NCI-H2081 (cell line): ENCODE measurements at places on chromosomes 7 and 10.

DNA sequence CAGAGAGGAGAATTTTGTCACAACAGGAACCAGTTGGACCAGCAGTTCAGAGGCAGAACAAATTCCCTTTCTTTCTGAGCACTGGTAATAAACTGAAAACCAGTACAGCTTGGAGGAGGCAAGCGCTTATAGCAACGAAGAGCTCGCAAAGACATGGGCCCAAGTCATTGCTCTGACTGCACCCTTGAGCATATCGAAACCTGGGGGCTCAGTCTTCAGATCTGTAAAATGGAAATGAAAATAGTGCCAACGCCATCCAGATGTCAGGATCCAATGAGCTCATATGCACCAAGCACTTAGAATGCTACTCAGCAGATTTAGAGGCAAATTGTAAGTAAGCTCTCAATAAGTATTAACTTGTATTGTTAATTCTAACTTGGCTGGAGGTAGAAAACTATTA, 14.4 kb upstream of the CALU start:
- no peak for DNase-seq

DNA sequence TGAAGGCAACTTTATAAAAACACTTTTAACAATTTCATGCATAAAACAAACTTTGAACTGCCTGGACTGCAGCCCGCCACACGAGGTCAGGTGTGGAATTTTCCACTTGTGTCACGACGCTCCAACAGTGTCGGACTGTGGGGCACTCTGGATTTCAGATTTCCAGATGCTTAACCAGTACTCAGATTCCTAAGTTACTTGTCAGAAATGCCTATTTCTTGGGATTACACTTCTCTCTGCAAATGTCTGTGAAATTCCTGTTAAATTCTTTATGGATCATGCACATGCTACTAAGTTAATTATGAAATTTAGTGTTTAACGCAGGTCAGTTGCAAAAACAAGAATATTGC, 473 bp upstream of the GPER1 start:
- DNase-seq = no peak

DNA sequence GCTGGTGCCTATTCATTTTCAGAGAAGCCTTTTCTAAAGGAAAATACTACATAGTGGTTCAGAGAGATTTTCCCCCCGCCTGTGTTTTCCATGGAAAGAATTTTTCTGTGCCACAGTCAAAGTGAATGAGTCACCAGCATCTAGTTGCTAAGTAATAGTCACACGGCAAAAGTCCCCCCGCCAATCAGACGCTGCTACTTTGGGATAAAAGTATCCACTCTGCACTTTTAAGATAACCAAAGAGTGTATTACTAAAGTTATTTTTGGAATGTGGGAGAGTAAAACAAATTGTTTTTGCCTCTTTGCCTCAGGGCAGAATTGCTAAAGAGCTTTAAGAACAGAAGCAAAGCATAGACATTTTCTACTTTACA, 23.5 kb downstream of the ABLIM1 start:
- DNase-seq = no peak

DNA sequence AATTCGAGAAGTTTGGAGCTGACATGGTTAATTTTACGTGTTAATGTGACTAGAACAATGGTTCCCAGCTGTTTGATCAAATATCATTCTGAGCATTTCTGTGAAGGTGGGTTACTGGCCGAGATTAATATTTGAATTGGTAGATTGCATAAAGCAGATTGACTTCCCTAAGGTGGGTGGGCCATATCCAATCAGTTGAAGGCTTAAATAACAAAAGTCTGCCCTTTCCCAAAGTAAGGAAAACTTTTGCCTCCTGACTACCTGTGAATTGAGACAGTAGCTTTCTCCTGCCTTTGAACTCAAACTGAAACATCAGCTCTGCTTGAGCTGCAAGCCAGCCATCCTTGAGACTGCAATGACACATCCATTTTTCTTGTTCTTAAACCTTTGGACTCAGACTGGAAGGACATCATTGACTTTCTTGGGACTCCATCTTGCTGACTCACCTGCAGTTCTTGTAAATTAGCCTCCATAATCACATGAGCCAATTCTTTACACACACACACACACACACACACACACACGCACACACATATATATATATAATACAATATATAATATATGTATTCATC, 63.1 kb upstream of the LRRTM3 start:
- DNase-seq = no peak

DNA sequence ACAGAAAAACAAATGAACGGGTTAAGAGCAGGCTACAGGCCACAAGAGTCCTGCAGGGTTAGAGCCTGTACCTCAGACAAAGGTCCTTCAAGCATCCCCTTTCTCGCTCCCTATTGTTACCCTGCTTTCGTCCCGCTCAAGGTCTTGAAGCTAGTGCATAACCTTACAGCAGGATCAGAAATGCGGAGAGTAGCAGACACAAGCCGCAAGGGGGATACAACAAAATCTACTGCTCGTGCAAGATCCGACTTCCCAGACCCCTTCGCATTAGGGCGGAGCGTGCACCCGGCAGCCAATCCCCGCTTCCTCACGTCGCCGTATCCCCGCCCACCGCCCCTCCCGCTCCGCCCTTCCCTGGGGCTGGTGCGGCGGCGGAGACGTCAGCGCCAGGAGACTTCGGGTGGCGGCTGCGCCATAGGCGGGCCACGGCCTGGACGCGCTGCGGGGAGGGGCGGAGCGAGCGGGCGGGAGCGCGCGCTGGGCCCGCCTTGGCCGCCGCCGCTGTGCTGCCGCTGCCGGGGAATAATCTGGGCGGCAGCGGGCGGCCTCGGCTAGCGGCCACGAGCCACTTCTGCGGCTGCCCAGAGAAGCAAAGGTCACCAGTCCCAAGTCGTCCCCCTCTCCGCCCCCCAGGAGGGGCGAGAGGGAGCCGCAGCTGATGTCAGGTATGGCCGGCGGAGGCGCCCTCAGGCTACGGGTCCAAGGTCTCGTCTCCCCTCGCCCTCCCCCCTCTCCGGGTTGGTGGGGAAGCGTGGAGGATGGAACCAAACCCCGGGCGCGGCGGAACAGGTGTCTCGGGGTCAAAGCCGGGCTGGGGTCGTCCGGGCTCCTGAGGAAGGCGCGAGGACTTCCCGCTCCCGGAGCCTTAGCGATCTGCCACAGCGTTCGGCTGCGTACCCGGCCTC, at the start of gene C1GALT1:
C1GALT1 (plus strand) TSS at position 389 of the 905 bp plus-strand sequence. CDS start 51,776 bp downstream, outside the sequence.
- peak; percentile 99 for DNase-seq

- no peak for DNase-seq
These were observed 66.8 kb downstream of the LRMDA start for GRCh38 chr10:75497997-75498883.

DNA sequence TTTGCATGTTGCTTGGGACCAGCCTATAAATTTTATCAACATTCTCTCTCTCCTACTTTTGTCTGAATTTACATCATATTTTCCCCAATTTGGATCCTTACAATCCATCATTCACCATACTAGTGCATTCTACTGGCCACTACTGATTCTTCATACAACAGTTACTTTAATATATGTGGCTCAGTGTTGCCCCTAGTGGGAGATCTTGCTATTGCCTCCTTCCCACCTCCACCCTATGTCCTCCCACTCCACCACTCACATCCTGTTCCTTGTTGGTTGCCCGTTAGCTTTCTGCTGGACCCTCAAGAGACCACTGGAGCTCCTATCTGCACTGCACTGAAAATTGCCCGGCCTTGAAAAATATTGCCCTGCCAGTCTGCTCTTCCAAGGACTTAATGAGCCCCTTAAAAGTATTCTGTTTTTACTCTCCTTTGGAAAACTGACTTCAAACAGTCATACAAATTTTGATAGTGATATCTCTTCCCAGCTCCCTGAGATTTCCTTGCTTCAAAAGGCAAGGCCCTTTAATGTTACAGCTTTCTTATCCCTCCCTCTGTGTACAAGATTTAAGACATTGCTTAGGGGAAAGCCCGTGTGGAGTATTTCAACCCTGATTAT, 243.2 kb upstream of the TMEM229A start:
- peak; percentile 2 for DNase-seq

- peak; percentile 7 for DNase-seq
These were observed 109.9 kb downstream of the ITGB8 start for GRCh38 chr7:20440472-20441105.

DNA sequence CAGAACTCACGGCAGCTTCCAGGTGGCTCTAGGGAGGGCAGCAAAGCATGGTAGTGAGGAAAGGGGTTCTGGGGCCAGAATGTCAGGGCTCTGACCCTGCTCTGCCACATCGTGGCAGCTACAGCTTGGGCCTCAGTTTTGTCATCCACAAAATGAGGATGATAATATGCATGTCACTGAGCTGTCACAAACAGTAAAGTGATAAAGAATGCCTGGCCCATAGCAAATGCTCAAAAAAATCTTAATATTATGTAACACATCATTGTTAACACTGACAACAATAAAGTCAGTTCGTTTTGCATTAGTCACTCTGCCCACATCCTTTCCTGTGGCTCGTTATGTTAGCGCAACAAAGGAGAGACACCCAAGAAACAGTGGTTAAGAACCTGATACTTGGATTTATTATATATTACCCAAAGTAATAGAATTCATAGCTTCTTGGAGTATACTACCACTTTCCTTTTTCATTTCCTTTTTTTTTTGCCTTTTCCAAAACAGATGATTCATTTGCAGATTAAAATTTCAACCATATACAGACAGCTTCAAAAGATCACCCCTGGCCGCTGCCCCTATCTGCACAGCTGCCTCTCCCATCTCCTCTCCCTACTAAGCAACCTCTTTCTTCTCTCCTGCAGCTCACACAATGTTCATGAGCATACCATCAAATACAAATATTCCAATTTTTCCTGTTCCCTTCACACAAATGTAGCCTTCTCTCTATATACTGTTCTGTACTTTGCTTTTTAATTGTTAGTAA, 45.5 kb upstream of the DDC start:
- DNase-seq = no peak

GRCh38 chr7:74657692-74658177, at the start of gene GTF2I:
Gene GTF2I, plus strand, starts transcription at chr7:74657718. Its CDS starts 31,411 bp downstream, at chr7:74689129.
- DNase-seq = peak; percentile 63

GRCh38 chr10:96352582-96352981, 6.2 kb downstream of the OPALIN start:
- DNase-seq = no peak

DNA sequence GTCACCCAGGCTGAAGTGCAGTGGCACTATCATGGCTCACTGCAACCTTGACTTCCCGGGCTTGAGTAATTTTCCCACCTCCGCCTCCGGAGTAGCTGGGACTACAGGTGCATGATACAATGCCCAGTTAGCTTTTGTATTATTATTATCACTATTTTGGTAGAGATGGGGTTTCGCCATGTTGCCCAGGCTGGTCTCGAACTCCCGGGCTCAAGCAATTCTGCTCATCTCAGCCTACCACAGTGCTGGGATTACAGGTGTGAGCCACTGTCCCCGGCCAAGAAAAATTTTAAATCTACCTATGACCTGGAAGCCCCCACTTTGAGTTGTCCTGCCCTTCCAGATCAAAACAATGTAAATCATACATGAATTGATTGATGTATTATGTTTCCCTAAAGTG, 38.8 kb downstream of the CCDC6 start:
- no peak for DNase-seq

DNA sequence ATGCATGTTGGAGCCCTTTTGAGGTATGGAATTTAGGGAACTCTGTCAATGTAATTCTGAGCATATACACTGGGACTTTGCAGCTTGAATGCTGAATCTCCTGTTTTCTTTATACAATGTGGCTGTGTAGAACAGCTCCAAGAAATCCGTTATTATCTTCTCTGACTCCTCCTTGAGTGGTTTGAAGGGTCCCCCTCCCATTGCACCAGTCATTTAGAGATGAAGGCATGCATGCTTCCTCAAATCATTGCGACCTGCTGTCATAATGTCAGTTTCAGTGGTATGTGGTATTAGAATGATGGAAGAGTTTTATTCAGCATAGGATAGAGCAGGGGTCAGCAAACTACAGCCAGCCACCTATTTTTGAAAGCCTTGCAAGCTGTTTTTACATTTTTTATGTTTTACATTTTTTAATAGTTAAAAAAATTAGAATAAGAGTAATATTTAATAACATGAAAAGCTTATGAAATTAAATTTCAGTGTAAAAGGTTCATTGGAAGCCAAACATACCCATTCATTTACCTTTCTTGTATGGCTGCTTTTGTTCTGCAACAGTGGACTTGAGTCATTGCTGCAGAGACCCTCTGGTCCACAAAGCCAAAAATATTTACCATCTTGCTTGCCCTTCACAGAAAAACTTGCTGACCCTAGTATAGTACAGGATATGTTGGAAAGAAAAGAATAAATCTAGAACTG, 8.1 kb downstream of the STK17A start:
- DNase-seq = no peak

GRCh38 chr10:110076559-110077318, 69.0 kb downstream of the ADD3 start:
- DNase-seq = no peak

DNA sequence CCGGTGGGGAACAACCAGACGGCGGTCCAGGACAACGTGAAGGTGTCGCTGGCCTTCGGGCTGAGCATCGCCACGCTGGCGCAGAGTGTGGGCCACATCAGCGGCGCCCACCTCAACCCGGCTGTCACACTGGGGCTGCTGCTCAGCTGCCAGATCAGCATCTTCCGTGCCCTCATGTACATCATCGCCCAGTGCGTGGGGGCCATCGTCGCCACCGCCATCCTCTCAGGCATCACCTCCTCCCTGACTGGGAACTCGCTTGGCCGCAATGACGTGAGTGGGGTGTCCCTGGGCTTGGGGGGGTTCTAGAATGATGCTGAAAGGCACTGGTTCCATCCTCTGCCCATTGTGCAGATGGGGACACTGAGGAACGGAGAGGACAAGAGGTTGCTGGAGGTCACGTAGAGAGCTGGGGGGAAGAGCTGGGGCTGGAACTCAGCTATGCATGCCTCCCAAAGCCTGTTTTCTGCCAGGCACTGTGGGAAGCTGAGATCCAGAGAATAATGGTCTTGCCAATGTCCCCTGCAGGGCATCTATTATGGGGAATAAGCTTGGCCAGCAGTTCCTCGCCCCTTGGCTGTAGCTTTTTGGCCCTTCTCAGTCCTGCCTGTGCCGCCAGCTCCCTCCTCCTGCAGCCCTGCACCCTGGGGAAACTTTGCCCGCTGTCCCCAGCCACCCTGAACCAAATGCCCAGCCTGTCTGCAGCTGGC, 523 bp downstream of the AQP1 start:
- no peak for DNase-seq

DNA sequence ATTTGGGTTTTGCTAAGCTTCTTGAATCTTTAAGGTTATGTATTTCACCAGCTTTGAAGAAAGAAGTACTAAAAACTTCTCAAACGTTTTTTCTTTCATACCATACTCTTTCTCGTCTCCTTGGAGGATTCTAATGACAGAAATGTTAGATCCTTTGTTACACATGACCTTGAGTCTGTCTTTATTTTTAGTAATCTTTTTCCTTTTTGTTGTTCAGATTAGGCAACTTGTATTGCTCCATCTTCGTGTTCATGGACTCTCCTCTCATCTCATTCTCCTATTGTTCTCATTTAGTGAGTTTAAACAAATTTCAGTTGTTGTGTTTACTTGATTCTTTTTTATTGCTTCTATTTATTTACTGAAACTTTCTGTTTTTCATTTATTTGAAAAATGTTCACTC, 73.7 kb downstream of the WDFY4 start:
- no peak for DNase-seq

GRCh38 chr10:52172581-52172980, 141.5 kb upstream of the DKK1 start:
- no peak for DNase-seq

- DNase-seq = peak; percentile 50
These were observed 69.0 kb upstream of the PDCD4 start for GRCh38 chr10:110802551-110803238.

GRCh38 chr10:116104210-116104932, 168.6 kb downstream of the GFRA1 start:
- no peak for DNase-seq

GRCh38 chr10:86594535-86594934, 59.8 kb upstream of the OPN4 start:
- DNase-seq = no peak

GRCh38 chr10:20085115-20085514, 268.9 kb downstream of the PLXDC2 start:
- DNase-seq = no peak
